ENCODE measurements at places on chromosomes 3 and 15.

GRCh38 chr3:157231071-157231470 is 71.1 kb upstream of the CCNL1 start:
- no peak for DNase-seq

GRCh38 chr3:151101270-151101969 is 16.0 kb downstream of the MED12L start:
- DNase-seq = no peak

GRCh38 chr3:14552041-14552648 is 12.0 kb upstream of the GRIP2 start:
- no peak for DNase-seq

- DNase-seq = no peak
Observed at GRCh38 chr15:52284164-52284563, 11.4 kb downstream of the MYO5C start.

DNA sequence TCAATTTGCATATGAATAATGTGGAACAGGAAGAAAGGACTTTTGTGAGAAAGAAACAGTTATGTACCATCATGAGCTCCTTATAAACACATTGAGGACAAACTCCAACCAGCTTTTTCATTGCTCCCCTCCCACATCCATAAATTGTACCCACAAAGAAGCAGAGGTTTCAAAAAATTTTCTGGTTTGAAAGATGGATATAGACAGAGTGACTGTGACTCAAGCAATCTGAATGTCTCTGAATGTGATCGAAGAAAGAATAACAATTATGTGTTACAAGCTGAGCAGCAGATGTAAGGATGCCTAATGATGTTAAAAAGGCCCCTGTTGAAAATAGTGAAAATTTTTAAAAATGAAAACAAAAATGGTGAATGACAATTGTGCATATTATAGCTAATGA is 127.4 kb downstream of the TFG start:
- DNase-seq = no peak

DNA sequence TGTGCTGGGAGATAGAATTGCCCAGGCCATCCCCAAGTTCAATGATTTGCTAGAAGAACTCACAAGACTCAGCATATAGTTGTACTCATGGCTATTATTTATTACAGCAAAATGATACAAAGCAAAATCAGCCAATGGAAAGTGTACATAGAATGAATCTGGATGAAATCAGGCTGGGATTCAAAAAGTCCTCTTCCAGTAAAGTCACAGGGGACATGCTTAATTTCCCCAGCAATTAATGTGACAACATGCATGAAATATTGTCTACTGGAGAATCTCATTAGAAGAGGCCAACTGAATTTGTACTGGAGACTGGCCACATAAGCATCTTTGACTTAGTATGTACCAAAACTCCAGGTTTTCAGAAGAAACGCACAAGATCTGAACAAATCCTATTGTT is 1043.1 kb downstream of the NAALADL2 start:
- DNase-seq = no peak

DNA sequence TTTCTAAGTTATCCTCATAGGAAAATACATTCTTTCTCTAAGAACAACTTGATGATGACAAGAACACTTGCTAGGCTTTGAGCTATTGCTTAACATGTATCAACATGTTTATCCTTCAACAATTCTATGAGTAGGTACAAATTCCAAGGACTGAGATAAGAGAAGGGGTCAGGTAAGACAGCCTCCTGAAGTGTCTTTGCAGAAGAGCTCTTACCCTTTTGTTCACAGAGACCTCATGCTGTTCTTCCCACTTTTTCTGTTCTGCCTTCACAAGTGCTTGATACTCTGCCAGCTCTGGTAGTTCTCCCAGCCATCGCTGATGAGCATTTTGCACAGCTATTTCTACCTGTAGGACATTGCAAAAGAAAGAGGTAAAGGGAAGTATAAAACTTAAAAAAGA is 50.9 kb downstream of the CEP152 start:
- DNase-seq = no peak

- no peak for DNase-seq
Observed at GRCh38 chr15:49737127-49737526, 116.3 kb downstream of the DTWD1 start.

GRCh38 chr3:101689286-101689685 is 2.8 kb upstream of the RPL24 start:
- DNase-seq = no peak

GRCh38 chr3:45943207-45943846 is at the start of gene CXCR6:
CXCR6 (plus strand) TSS chr3:45943464; CDS start chr3:45946482, 3,018 bp downstream.
- DNase-seq = peak; percentile 61

- no peak for DNase-seq
Observed at GRCh38 chr3:57929988-57930387, 78.2 kb upstream of the FLNB start.

DNA sequence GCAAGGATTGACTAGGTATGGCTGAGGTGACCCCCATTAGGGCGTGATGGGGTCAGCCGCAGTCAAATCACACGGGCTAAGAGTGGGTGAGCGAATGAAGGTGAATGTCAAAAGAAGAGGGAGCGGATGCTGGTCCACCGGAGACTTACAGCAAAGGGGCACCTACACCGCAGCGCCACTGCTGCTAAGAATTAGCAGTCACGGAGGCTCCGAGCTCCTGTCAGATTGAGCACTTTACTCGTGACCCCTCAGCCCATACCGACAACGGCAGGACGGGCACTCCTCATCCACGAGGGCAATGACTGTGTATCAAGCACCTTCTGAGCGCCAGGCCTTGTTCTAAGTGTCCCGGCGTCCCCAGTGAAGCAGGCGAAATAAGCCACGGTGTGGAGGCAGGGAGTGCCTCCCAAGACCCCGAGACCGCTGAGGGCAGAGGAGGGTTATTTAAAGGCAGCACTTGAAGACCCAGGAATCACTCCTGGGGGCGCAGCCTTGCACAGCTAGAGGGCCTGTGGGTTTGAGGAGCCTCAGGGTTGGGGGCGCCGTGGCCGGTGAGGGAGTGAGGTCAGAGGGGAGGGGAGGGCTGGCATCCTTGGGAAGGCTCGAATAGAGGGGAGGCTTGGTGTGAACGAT is 61.6 kb upstream of the GATA2 start:
- DNase-seq = no peak

DNA sequence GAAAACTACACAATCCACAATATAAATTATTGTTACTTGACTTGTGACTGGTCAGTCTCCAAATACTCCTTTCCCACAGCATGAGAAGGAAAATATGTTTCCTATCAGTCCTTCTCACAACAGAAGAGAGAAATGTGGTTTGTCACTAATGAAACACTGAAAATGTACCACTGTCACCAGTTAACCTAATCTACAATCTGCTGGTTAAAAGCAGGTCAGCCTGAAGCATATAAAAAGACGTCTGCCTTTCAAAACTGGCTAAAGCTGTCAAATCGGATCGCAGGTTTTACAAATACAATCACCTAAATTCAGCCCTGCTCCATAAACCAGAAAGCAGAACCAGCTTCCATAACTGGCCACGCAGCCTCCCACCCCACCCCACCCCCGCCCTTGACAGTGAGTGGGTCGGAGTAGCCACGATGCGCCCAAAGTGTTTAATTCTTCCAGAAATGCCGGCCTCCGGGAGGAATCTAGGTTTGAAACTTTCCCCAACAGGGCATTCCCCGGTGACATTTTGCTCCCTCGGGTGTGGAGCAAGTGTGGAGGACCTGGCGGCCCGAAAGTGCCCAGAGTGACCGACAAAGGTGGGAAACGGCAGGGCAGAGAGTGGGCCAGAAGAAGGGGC is 682 bp downstream of the ETFA start:
- DNase-seq = no peak

- no peak for DNase-seq
Observed at GRCh38 chr3:134941820-134942219, 146.8 kb downstream of the EPHB1 start.

GRCh38 chr3:30180310-30181177 is 425.9 kb upstream of the TGFBR2 start:
- DNase-seq = no peak

GRCh38 chr15:89829616-89830440 is 15.2 kb upstream of the ANPEP start:
- no peak for DNase-seq

- no peak for DNase-seq
Observed at GRCh38 chr3:126322181-126322967, 34.8 kb downstream of the KLF15 start.

DNA sequence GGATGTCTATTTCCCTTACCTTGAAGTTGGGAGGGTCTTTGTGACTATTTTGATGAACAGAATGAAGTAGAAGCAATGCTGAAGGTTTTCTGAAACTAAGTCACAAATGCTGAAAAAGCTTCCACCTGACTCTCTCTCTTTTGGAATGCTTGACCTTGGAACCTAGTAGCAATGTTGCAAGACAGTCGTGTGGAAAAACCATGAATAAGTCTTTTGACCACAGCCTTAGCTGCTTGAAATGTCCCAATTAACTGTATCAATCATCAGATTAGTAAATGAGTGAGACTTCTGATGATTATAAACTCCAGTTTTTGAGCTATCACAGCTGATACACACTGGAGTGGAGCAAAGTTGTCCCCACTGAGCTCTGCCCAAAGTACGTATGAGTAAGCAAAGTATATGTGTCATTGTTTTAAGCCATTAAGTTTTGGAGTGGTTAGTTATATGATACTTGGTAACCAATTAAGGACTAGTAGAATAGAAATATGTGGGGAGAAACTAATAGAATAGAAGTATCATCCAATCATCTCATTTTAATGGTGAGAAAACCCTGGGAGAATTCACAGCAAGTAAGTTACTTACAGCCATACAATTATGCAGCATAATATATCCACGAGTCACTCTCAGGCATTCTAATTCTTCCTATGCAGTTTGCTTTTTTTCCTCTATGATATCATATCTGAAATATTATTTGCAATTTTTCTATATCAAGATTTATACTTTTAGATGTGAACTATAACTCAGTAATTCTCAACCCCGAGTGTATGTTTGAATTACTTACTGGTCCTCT is 1010.6 kb downstream of the ROBO2 start:
- DNase-seq = no peak

DNA sequence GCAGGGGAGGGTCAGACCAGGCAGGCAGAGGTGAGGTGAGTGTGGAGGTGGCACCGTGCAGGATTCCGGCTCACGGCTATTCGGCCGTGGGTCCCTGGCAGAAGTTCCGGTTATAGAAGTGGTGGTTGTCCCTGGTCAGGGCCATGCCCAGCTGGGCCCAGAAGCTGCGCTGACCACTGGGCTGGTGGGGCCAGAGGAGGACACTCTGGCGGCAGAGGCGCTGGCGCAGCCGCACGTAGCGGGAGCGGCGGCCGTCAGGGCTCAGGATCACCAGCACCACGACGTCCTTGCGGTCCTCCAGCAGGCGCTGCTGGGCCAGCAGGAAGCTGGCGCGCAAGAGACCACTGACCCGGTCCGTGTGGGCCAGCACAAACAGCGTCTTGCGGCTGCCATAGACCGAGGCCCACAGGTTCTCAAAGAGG is 4.3 kb downstream of the TLR9 start:
- DNase-seq = no peak

DNA sequence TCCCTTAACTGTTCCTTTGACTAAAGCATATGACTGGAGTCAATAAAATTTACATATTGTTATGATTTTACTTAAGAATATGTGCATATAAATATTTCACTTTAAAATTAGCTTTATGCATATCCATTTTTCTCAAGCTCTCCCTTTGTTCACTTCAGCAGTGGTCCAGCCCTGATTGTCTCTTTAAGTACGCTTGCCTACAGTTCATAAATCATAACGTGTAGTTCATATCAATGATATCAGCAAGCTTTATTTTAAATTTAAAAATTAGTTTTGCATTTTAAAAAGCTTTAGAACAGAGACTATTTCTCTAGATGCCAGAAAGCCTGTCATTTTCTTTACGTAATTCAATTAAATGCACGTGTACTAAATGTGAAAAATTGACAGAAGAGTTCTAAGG is 721.9 kb downstream of the OTOL1 start:
- DNase-seq = no peak

- no peak for DNase-seq
Observed at GRCh38 chr3:143594206-143594605, 254.1 kb downstream of the SLC9A9 start.

DNA sequence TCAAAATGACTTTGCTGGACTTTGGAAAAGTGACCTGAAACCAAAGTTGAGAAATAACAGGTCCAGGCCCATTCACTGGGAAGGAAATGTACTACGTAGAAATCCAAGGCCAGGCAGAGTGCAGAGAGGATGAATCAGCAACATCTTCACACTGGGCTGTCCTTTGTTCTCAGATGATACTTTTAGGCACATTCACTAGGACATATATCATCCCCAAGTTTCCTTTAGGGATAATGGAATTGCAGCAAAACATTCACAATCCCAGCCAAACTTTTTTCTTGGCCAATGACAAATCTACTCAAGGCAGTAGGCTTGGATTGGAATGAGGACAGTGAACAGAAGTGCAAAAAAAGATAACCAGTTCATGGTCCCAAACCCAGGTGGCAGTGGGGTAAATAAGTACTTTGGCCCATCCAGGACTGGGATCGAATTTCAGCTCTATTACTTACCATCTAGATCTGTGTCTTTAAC is 75.1 kb downstream of the CLDN11 start:
- DNase-seq = no peak

DNA sequence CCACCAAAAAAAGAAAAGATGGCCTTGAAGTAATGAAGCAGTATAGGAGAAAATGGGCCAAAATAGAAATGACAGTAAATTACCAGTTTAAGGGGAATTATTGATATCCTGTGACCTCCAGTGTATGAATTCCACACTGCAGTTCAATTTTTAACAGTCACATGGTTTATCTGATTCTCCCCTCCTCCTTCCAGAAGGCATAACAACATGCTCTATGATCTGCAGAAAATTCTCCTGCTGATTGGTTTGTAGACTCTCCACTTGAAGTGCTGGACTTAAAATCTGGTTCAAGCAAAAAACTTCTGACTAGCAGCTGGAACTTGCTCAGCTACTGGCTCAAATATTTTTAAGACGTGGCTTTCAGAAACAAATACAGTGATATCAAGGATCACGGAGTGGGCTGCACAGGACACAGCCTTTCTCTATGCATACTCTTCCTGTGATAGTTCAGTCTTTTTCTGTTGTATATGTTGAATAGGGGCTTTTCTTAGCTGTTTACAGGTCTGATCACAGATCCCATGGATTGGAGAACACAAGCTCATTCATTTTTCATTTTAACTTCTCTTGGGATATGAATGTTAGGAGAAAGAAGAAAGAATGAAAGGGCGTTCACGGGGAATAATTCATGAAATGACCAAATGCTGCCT is 211.5 kb downstream of the LSAMP start:
- DNase-seq = no peak

DNA sequence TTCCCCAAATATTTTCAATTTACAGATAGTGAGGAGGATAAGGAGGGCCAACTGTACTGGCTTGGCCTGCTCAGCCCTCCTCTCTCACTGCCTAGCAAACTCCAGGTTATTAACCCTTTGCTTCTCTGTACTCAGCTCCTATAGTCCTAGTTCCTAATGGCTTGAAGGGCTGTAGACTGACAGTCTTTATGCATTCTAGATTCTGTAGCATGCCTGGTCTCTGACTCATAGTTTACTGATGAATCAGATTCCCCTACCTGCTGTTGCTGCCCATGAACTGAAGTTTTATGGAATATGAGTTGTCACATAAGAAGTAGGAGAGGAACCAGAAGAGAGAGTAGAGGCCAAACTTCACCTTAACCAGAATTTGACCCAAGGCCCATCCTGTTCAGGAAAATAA is 27.1 kb upstream of the MAP3K13 start:
- DNase-seq = no peak
